ENCODE measurements at places on chromosomes 13 and 19.

DNA sequence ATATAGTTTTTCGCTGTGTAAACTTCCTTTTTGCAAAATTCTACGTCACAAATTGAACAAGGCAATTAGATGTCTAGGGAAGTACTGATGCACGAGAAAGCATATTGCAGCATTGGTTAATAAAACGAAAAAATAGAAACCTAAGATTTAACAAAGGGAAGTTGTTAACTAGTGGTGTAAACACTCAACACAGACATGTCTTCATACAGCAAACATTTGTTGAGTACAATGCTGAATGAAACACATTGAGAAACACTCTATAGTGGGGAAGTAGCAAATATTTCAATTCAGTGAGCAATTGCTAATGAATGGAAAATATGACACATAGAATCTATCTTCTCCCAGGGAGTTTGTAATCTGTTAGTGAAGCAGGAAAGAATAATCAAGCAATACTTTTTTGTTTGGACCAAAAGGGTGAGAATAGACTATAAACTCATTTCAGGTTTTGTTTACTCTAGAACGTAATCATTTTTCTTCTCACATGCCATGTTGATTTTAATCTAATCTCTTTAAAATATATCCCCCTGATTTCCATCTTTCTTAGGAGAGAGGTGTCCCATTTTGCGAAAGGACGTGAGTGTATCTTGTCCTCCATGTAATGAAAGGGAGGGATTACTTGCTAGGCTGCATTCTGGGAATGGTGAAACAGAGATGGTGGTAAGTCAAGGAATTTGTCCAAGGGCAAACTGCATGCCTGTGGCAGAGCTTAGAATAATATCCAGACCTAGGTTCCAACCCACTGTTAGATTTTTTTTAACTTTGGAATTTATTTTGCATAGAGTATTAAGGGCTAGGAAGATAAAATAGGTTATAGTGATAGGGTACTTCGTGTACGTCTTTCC, 1.7 kb upstream of the ANKRD10 start:
- no peak for DNase-seq

DNA sequence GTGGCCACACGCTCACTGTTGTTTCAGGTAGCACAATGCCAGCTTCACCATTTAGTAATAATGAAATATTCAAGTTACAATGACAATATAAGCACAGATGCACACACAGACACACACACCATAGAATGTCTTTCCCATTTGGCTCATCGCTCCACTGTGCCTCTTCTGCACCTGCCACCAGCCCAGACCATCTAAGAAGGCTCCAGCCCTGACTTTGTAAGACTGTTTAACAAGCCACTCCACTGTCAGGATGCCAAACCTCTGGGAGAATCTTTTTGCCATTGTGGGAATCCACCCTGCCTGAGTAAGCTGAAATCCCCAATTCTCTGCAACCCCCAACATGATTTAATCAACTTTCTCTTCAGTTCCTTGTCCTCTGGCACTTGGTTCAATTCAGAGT, 60.6 kb downstream of the LHFPL6 start:
- no peak for DNase-seq

GRCh38 chr19:1220976-1221903, 15.7 kb downstream of the STK11 start:
- DNase-seq: peak; percentile 61

GRCh38 chr13:83365723-83366122, 516.6 kb downstream of the SLITRK1 start:
- no peak for DNase-seq

DNA sequence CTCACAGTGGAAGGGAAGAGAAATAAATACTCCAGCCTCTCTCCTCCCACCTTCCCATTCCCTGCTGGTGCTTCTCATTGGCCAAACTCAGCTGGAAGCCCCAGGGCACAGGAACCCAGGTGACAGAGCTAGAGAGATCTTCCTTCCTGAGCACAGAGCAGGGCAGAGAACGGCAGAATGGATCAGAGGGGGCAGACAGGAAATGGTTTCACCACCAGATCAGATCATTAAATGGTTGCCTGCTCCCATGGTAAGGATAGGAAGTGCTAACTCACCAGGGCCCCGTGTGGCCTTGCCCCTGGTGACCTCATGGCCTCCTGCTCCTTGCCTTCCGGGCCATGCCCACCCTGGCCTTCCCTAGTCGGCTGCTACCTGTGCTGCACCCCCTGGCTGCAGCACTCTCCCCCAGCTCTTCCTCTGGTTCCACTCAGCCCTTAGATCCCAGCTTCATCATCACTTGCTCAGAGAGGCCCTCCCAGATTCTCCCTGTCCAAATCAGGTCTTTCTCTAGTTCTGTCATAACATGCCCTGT, 108.7 kb downstream of the DPF1 start:
- DNase-seq: no peak

DNA sequence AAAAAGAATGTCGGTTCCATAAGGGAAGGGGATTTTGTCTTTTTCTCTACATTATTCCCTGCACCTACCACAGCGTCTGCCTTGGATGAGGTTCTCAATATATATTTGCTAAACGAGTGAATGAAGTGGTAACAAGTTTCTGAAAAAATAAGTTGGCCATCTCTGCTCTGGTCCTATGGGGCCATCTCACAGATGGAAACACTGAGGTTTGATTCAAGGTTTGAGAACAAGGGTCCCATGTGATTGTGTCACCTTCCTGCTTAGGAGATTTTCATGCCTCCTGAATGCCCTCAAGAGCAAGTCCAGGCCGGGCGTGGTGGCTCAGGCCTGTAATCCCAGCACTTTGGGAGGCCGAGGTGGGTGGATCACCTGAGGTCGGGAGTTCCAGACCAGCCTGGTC, 3.2 kb downstream of the MYPOP start:
- no peak for DNase-seq

DNA sequence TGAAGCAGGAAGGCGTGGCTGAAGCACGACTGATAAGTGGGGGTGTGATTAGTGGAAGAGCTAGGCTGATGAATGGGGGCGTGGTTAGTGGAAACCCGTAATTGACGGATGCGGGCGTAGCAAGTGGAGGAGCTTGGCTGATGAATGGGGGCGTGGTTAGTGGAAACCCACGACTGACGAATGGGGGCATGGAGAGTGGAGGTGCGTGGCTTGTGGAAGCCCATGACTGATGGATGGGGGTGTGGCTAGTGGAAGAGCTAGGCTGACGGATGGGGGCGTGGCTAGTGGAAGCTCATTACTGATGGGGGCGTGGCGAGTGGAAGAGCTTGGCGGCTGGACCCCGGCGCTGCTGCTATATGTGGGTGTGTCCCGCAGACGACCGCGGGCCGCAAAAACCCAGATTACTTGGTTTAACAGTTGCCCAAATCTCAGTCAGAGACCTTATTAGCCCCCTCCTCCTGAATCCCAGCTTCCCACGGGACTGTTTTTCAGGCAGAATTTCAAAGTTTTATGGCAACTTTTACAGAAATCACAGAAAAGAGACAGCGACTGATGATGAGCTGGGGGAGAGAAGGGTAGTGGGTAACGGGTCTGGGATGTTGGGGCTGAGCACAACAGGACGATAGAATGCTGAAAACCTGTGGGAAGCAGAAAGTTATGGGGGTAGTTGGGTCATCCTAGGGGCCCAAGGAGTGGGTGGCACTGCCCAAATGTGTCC, 9.0 kb upstream of the MEIS3 start:
- DNase-seq: peak; percentile 94

DNA sequence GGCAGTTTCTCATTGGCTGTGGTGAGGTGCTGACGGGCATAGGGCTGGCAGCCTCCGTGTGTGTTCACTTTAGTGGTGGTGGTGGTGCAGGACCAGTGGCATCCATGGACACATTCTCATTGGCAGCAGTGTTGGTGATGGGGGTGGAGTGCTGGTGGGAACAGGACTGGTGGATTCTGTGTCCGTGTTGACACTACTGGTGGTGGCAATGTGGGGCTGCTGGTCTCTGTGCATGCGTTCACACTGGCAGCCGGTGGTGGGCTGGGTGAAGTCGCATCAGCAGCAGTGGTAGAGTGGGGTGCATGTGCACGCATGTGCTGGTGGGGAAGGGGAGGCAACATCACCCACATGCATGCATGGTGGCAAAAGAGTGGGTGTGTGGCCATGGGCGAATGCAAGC, 1471.4 kb upstream of the PCDH20 start:
- DNase-seq: no peak

DNA sequence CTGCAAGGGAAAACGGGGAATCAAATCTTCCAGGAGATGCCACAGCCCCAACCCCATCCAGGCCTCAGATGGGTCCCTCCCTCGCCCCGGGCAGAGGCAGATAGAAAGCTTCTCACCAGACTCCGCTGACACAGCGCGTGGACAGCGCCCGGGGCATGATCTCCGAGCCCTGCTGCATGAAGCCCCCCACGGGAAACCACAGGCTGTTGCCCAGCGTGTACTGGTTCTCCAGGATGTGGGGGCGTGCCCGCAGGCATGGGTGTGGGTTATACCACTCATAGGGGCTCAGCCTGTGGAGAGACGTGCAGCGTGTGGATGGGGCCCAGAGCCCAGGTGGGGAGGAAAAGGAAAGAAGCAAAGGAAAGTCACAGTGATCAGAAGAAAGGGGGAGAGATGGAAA, 27.2 kb upstream of the ATP1A3 start:
- no peak for DNase-seq

Measured in neural crest cell (in vitro differentiated cells).